ENCODE measurements at places on chromosomes 3 and 15.

DNA sequence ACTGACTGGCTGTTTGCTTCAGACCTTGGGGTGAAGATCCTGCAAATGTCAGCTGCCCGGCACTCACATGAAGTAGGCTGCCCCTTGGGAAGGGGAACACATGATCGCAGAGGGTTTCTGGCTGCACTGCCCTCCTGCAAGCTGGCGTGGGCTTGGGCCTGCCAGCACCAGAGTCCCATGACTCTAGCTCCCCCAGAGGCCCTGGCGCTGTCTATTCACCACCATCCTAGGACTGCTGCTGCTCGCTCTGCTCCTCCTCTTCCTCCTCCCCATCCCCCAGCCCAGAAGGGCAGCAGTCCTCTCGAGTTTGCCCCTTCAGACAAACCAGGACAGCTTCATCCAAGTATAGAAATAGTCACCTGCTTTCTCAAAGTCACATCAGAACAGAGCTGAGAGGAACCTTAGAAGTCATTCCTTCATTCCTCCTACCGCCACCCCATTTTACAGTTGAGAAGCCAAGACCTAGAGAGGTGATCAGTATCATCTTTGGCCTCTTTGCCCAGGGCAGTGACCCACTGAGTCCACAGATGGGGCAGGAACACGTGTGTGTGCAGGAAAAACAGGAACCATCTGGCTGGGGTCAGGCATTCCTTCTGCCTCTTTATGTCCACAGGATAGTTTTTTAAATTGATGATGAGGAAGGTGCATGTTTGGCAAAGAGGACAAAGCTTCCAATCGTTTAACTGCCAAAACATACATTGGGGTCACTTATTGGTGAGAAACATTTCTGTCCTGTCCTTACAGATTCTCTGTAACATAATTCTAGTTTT lies 13.2 kb downstream of the DPH3 start:
- H3K27ac ChIP-seq, result no peak overlapping the region
- peaks cover 2% of the 10 kb centered on the region for H3K4me1 ChIP-seq
- no peak overlapping the region for H3K4me3 ChIP-seq
- H3K36me3 ChIP-seq, result no peaks in the 10 kb centered on the region

DNA sequence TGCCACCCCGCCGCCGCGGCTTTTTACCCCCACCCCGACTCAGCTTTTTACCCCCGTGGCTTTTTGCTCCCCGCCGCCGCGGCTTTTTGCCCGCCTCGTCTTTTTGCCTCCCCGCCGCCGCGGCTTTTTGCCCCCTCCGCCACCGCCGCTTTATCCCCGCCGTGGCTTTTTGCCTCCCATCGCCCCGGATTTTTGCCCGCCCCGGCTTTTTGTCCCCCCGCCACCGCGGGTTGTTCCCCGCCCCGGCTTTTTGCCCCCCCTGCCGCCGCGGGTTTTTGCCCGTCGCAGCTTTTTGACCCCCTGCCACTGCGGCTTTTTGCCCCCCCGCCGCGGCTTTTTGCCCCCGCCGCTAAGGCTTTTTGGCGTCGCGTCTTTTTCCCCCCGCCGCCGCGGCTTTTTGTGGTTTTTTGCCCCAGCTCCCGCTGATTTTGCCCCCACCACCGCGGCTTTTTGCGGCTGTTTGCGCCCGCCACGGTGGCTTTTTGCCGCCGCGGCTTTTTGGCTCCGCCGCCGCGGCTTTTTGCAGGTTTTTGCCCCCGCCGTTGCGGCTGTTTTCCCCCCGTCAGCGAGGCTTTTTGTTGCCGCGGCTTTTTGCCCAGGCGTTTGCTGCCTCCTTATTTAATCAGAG lies 597.2 kb downstream of the GOLGA6L6 start:
- H3K27me3 ChIP-seq, result no peaks in the 10 kb centered on the region
- H3K4me1 ChIP-seq, result no peaks in the 10 kb centered on the region
- no peaks in the 10 kb centered on the region for H3K36me3 ChIP-seq
- no peak overlapping the region for H3K4me3 ChIP-seq

DNA sequence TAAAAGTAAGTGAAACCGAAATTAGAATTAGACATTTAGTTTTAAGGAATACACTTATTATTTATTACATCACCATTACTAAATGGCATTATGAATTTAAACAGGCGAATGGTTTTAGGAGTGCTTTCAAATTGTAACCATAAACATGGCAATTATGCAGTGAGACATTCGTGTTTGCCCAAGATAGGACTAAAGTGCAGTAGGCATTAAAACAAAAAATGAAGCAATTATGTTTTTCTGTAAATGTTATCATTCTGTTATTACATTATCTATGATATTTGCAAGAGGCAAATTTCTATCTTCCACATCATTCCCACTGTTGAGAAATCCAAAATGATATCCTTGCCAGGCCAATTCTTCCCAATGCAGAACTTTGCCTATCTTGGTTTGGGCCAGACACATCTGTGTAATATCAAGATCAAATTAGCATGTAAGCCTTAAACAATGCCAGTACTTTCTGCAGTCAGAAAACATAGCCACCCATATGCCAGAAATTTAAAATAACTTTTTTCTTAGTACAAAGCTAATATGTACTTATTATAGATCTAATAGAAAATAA lies 156.9 kb downstream of the ATP8B4 start:
- H3K27ac ChIP-seq, result no peak overlapping the region
- H3K27me3 ChIP-seq, result no peaks in the 10 kb centered on the region
- no peaks in the 10 kb centered on the region for H3K4me1 ChIP-seq
- H3K36me3 ChIP-seq, result no peaks in the 10 kb centered on the region
- no peak overlapping the region for H3K4me3 ChIP-seq

DNA sequence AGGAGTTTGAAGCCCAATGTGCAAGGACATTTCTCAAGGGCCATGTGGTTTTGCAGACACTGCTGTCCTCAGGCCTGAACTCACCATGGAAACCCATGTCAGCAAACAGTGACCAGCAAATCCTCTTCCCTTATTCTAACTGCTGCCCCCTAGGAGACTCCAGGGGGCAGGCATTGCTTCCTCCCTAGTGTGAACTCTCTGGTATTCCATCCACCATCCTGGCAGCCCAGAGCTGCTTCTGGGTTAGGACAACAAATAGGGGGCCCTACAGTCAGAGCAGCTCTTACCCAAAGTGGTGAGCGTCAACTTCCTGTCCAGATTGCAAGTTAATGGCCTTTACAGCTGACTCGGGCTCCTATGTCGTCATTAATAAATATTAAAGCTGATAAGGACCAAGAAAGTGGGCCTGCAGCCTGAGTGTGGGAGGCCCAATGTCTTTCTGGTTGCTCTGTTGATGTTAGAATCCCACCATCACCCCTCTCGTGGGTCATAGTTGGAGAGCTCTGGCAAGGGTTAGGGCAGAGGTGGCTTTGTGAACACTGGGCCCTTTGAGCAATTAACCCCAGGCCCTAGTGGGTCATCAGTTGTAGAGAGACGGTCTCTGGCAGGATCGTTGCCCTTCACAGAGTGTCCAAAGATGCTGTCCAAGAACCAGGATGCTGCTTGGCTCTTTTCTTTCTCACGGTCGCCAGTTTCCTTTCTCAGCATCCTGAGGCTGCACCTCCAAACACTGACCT lies 41.5 kb downstream of the TGM4 start:
- H3K36me3 ChIP-seq, result peaks cover 2% of the 10 kb centered on the region
- H3K4me3 ChIP-seq, result no peak overlapping the region
- no peaks in the 10 kb centered on the region for H3K27me3 ChIP-seq
- no peak for DNase-seq
- no peaks in the 10 kb centered on the region for H3K4me1 ChIP-seq

DNA sequence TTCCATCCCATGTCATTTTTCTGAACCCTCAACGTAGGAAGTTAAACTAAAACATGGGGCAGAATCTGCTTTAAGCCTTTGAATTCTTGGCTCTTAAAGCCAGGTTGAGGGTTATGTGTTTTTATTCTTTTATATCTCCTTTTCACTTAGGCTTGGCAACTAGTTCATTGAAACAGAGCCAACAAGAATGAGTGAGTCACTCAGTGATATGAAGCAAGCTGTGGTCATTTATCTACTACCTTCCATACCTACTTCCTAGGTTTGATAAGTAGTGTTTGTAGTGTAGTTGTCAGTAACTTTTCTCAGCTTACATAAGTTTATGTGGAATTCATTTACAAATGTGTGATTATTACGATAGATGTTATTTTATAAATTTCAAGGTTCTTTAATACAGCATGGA lies 67.4 kb downstream of the SNRPN start:
- no peak overlapping the region for H3K4me3 ChIP-seq
- no peaks in the 10 kb centered on the region for H3K4me1 ChIP-seq
- H3K27ac ChIP-seq, result no peak overlapping the region
- H3K36me3 ChIP-seq, result no peaks in the 10 kb centered on the region

DNA sequence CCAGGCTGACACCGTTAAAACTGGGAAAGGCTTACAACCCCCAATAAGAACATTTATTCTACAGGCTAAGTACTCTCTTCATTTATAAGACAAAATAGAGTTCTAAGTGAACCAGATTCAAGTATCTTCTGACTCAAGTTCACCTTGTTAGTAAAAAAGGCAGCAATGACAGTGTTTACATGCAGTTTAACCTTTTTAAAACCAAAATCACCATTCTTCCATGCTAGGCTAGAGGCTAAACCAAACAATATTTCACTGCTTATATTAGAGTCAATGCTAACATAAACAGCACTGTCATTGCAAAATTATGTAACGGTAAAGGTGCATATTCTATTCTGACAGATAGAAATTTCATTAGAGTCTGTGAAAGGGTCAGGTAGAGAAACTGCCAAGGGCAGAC lies 118.0 kb downstream of the FBN1 start:
- no peak for DNase-seq
- no peak overlapping the region for H3K4me3 ChIP-seq
- no peaks in the 10 kb centered on the region for H3K27me3 ChIP-seq
- no peaks in the 10 kb centered on the region for H3K4me1 ChIP-seq

DNA sequence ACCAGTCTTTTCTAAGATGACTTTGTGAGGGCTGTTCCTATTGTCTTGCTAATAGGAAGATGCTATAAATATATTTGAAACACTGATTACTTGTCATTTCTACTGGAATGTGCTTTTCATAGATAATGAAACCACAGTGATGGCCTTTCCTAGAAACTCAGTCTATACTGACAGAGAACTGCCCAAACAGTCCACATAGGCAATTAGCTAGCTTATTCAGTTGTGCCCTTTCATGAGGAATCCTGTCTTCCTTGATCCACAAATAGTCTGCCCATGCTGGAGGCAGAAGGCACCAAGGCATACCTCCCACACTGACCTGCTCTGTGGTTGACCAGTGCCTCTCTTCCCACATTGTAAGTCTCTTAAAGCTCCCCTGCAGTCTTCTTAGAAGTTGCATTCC lies 135.9 kb downstream of the CMSS1 start:
- DNase-seq, result no peak
- no peaks in the 10 kb centered on the region for H3K27me3 ChIP-seq
- no peaks in the 10 kb centered on the region for H3K36me3 ChIP-seq
- H3K4me1 ChIP-seq, result peaks cover 5% of the 10 kb centered on the region
- no peak overlapping the region for H3K4me3 ChIP-seq
- no peak overlapping the region for H3K27ac ChIP-seq

DNA sequence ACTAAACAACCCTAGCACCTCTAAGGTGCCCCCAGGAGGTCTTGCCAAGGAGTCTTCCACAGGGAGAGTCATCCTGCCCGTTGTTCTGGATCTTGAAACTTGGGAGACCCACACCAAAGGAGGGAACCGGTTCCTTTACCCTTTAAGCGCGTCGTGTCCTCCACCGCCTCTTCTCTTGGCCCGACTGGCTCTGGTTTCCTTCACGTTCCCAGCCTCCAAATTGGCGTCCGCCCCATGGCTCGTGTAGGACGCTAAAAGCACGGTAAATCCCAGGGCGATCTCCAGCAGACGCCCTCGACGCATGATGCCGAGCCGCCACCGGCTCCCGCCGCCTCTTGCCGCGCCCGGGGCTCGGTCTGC lies 1.1 kb downstream of the FBN1 start:
- no peaks in the 10 kb centered on the region for H3K27me3 ChIP-seq
- H3K36me3 ChIP-seq, result no peaks in the 10 kb centered on the region
- H3K4me1 ChIP-seq, result peaks cover 7% of the 10 kb centered on the region

GRCh38 chr3:81198756-81199155 lies 562.7 kb downstream of the GBE1 start:
- no peaks in the 10 kb centered on the region for H3K27me3 ChIP-seq
- no peak for DNase-seq
- H3K27ac ChIP-seq, result no peak overlapping the region
- H3K4me3 ChIP-seq, result no peak overlapping the region
- H3K4me1 ChIP-seq, result no peaks in the 10 kb centered on the region

DNA sequence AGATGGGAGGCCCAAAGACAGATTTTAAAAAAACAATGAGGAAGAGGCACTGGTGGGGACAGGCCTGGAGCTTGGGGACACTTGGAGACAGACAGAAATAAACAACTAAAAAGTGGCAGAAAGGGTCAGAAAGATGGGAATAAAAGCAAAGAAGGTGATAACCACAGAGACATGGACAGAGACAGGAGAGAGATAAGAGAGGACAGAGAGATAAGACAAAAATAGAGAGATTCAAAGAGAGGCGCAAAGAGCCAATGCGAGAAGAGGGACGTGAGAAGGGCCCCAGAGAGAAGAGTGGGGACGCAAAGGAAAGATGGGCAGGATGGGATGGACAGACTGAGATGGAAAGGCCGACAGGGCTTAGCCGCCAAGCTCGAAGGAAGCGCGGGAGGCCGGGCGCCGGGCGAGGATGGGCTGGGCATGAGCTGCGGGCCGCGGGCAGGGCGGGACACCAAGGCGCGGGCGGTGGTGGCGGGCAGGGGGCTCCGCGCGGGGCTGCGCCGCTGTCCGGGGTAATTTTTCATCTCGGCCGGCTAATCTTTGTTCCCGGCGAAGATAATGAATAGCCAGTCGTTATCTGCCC lies 3.1 kb upstream of the GATA2 start:
- H3K27me3 ChIP-seq, result peaks cover 51% of the 10 kb centered on the region
- H3K27ac ChIP-seq, result no peak overlapping the region
- DNase-seq, result no peak
- H3K36me3 ChIP-seq, result no peaks in the 10 kb centered on the region

GRCh38 chr3:151268267-151269235 lies 9.8 kb downstream of the P2RY14 start:
- H3K4me3 ChIP-seq, result no peak overlapping the region
- H3K36me3 ChIP-seq, result no peaks in the 10 kb centered on the region

- H3K4me1 ChIP-seq, result peaks cover 5% of the 10 kb centered on the region
- no peak for DNase-seq
- no peaks in the 10 kb centered on the region for H3K27me3 ChIP-seq
- H3K27ac ChIP-seq, result no peak overlapping the region
- no peaks in the 10 kb centered on the region for H3K36me3 ChIP-seq
Measured at GRCh38 chr15:65793818-65794104, 1.7 kb upstream of the DENND4A start.

DNA sequence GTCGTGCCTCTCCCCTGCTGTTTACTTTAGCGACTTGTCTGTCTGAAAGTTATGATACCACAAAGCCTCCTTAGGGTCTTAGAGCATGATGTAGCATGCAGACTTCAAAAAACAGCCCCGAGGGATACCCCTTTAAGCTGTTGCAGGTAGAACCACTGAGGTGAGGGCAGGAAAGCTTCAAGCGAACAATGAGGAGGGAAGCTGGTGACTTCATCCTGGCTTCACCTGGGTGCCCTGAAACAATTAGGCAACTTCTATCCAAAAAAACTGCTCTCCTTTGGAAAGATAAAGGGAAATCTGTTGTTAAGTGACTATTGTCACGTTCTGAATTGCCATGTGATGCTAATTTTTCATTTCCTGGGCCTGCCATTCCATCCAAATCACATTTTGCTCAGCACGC lies 231.6 kb downstream of the SOX2 start:
- H3K27ac ChIP-seq, result no peak overlapping the region
- no peak overlapping the region for H3K4me3 ChIP-seq
- no peaks in the 10 kb centered on the region for H3K36me3 ChIP-seq
- no peaks in the 10 kb centered on the region for H3K27me3 ChIP-seq

Data from fibroblast of lung (primary cell).